ENCODE measurements at places on chromosomes 3 and 15.

GRCh38 chr3:56087451-56088053 is 380.7 kb downstream of the ERC2 start:
- no peak for DNase-seq
- H3K27me3 ChIP-seq: peaks cover 10% of the 10 kb centered on the region
- no peak overlapping the region for H3K27ac ChIP-seq
- no peaks in the 10 kb centered on the region for H3K4me1 ChIP-seq

DNA sequence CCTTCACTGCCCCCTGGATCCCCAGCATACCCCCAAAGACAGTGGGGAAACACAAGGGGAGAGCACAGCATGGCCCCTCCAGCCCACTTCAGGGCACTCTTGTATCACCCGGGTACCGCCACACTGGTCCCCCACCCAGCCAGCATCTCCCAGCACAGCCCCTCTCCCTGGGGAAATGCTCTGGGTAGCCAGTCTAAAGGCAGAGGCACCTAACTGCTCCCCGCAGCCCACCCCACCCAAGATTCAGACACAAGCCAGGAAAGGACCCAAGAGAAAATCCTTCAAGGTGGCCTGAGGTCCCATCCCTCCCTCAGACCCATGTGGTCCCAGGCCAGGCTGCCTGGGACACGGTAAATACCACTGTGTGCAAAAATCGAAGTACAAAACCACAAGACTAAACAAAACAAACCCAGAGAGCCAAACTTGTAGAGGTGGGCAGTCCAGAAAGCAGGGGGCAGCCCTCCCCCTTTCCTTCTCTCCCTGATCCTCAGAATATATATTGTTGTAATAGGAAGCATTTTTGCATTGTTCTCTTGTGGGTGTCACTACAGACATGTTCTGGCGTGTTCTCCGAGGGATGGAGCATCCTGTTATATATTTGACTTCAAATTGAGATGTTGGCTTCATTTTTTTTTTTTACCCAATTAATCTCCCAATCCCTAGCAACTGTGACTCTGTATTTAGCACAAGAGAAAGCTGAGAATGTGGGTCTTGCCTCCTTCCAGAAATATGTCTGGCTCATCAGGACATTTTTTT is 51.7 kb downstream of the GRIP2 start:
- H3K27ac ChIP-seq: peak overlapping the region; percentile 43
- H3K27me3 ChIP-seq: no peaks in the 10 kb centered on the region
- no peak overlapping the region for H3K4me3 ChIP-seq
- peaks cover 8% of the 10 kb centered on the region for H3K36me3 ChIP-seq

DNA sequence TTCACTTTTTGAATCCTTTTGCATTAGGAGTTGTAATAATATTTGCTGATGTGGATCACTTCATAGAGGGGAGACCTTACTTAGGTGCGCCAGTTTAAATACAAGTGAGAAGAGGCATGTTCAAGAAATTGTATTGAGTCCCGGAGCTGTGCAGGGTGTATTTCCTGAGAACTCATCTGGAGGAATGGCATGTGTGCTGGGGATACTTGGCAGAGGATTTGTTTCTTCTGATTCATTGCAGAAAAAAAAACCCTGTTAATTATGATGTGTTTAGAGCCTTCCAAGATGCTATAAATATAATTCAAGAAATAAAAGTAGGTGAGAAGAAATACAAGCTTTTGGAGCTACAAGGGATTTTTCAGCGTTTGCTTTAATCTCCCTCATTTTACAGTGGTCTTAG is 97.6 kb downstream of the TPRG1 start:
- no peaks in the 10 kb centered on the region for H3K36me3 ChIP-seq
- no peak overlapping the region for H3K4me3 ChIP-seq
- H3K27ac ChIP-seq: no peak overlapping the region

DNA sequence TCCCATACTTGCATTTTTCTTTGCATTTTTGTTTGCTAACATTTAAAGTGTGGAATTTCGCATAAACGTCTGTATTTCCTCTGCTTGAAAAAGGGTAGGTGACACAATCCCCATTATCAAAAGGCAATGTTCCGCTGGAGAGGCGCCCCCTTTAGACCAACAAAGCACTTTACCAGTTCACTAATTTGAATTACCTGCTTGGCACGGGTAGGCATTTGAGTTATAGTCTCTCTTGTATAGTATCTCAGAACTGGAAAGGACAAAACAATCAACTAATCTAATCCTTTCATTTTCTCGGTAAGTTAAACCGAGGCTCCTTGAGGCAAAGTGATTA is 775 bp upstream of the CCDC39 start:
- peak; percentile 41 for DNase-seq
- H3K36me3 ChIP-seq: no peaks in the 10 kb centered on the region
- H3K4me1 ChIP-seq: peaks cover 14% of the 10 kb centered on the region
- peaks cover 33% of the 10 kb centered on the region for H3K27me3 ChIP-seq

GRCh38 chr3:131193641-131194238 is 167.1 kb downstream of the NEK11 start:
- no peak for DNase-seq
- H3K27ac ChIP-seq: no peak overlapping the region
- no peaks in the 10 kb centered on the region for H3K27me3 ChIP-seq
- no peaks in the 10 kb centered on the region for H3K36me3 ChIP-seq
- H3K4me3 ChIP-seq: no peak overlapping the region

GRCh38 chr3:54321520-54321919 is 199.2 kb downstream of the CACNA2D3 start:
- H3K4me3 ChIP-seq: no peak overlapping the region
- no peak overlapping the region for H3K27ac ChIP-seq
- peaks cover 5% of the 10 kb centered on the region for H3K27me3 ChIP-seq
- no peak for DNase-seq
- H3K36me3 ChIP-seq: no peaks in the 10 kb centered on the region

- no peak overlapping the region for H3K4me3 ChIP-seq
- no peak for DNase-seq
- H3K27ac ChIP-seq: peak overlapping the region; percentile 33
- H3K4me1 ChIP-seq: peaks cover 38% of the 10 kb centered on the region
Measured at GRCh38 chr3:73046195-73046594, 15.3 kb upstream of the EBLN2 start.

GRCh38 chr3:120033596-120033995 is 60.7 kb downstream of the GSK3B start:
- no peak overlapping the region for H3K27ac ChIP-seq
- H3K4me3 ChIP-seq: no peak overlapping the region
- H3K4me1 ChIP-seq: peaks cover 17% of the 10 kb centered on the region
- H3K27me3 ChIP-seq: no peaks in the 10 kb centered on the region
- H3K36me3 ChIP-seq: peaks cover 2% of the 10 kb centered on the region

DNA sequence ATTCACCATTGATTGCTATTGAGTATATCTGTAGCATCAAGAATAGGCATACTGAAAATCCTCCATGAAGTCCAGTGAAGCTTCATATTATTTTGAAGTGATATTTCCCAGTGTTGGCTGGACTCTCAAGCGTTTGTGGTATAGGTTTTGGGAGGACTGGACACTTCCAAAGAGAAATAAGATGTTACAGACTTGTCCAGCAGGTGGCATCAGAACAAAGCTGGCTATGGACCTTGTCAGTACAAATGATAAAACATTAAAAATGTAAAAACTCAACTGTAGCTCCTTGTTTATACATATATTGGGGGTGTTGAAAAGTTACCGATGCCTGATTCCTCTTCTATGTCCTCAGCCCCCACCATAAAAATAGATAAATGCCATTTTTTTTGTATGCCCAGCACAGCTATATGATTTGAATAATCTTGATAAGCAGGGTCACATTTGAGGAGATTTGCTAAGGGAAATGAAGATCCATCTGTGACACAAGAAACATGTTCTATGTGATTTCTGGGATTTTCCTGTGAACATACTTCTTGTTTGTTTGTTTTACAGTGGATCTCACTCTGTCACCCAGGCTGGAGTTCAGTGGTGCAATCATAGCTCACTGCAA is 54.5 kb upstream of the GOLGA6B start:
- no peak for DNase-seq
- H3K4me1 ChIP-seq: no peaks in the 10 kb centered on the region
- H3K27ac ChIP-seq: no peak overlapping the region
- no peaks in the 10 kb centered on the region for H3K36me3 ChIP-seq
- H3K27me3 ChIP-seq: no peaks in the 10 kb centered on the region
- no peak overlapping the region for H3K4me3 ChIP-seq

DNA sequence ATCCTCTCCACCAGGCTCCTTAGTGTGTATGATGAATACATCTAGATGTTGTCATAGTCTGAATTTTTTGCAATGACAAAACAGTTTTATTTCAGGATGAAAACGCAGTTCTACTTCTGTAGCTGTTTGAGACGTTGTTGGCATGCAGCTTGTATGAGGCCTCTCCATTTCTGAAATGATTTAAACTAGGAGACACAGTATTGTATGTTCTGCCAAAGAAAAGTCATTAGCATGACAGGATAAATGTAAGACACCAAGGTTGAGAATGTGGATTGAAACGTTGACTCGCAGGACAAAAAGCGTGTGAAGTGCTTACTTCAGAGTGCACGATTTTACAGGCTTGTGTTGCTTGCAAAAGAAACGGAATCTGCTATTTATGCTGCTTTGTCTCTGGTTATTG is 35.3 kb downstream of the ABHD17C start:
- H3K27me3 ChIP-seq: no peaks in the 10 kb centered on the region
- no peak for DNase-seq
- no peaks in the 10 kb centered on the region for H3K36me3 ChIP-seq
- no peak overlapping the region for H3K4me3 ChIP-seq

DNA sequence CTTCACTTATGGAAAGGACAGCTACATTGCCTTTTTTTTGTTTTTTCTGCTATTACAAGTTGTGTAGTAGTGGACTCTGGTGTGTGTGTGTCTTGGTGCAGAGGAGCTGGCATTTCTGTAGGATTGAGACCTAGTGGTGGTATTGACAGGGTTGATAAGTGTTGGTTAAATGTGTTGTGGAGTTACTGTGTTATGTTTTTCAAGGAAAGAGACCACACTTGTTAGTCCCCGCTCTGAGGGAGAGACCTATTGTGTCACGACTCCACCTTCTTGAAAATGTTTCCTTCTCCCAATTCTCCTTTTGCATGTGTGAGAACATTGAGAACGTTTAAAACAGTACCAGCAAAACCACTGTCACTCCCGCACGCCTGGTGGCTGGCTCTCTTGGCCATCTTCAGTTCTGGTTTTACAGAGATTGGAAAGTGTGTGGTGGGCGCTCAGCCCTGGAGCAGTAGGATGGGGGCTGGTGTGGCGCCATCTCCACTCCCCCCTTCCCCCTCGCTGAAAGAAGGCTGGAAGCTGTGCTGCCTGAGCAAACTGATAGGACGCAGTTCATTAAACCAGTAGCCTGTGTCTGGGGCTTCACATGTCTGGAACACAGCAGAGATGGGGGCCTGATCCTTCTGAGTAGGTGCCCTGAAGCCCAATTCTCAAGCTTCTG is 5.5 kb downstream of the KLF13 start:
- peak overlapping the region; percentile 95 for H3K27ac ChIP-seq
- H3K27me3 ChIP-seq: no peaks in the 10 kb centered on the region
- H3K36me3 ChIP-seq: peaks cover 5% of the 10 kb centered on the region

GRCh38 chr15:80775338-80775737 is 3.8 kb upstream of the CEMIP start:
- peaks cover 9% of the 10 kb centered on the region for H3K27me3 ChIP-seq
- H3K4me1 ChIP-seq: peaks cover 7% of the 10 kb centered on the region
- no peaks in the 10 kb centered on the region for H3K36me3 ChIP-seq
- H3K27ac ChIP-seq: no peak overlapping the region
- H3K4me3 ChIP-seq: no peak overlapping the region
- DNase-seq: no peak

GRCh38 chr3:149424918-149425317 is 47.5 kb upstream of the TM4SF1 start:
- H3K36me3 ChIP-seq: no peaks in the 10 kb centered on the region
- H3K4me1 ChIP-seq: no peaks in the 10 kb centered on the region
- no peak overlapping the region for H3K4me3 ChIP-seq
- peaks cover 3% of the 10 kb centered on the region for H3K27me3 ChIP-seq
- DNase-seq: no peak

DNA sequence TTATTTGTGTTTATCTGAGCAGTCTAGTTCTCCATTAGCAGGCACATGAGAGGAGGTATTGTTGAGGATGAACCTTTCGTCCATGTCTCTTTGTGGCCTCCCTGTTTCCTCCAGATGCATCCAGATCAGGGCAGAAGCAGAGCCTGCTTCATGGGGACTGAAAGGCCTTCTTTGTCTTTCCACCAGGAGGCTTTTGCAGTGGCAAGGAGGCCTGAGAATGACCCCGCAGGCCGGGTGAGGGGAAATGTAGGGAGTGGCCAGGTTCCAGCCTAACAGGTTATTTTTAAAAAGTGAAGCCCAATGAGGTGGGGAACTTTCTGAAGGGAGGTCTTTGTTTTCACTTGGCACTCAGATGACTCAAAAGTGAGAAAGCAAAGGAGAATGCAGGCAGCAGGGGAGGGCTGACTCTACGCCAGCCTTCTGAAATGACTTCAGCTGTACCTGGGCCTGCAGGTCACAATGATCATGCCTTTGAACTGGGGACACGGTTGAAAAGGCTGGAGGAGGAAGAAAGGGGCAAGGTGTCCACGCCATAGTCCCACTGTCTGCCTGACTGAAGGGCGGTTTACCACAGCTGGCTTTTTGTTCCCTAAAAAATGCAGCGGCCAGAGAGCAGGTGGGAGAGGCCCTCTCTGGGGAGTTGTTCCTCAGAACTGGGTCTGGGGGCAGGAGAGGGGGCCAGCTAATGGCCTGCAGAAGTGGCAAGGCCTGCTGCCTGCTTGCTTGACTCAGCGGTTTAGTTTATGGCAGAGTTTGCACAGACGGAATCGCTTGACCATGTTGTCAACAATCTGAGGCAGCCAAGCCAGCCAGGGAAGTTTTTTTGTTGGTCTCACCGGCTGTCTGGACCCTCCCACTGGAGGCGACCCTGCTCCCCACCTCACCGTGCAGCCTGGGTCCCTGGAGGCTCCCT is 28.7 kb downstream of the CMTM7 start:
- H3K27me3 ChIP-seq: no peaks in the 10 kb centered on the region
- H3K4me1 ChIP-seq: peaks cover 100% of the 10 kb centered on the region
- peak overlapping the region; percentile 97 for H3K27ac ChIP-seq
- peaks cover 2% of the 10 kb centered on the region for H3K36me3 ChIP-seq

GRCh38 chr3:99981138-99981537 is 133.2 kb downstream of the FILIP1L start:
- DNase-seq: no peak
- no peaks in the 10 kb centered on the region for H3K4me1 ChIP-seq
- H3K27ac ChIP-seq: no peak overlapping the region
- H3K36me3 ChIP-seq: peaks cover 3% of the 10 kb centered on the region

- no peak overlapping the region for H3K4me3 ChIP-seq
- peak overlapping the region; percentile 54 for H3K27ac ChIP-seq
- H3K27me3 ChIP-seq: no peaks in the 10 kb centered on the region
Measured at GRCh38 chr3:30289324-30289723, 317.1 kb upstream of the TGFBR2 start.

- H3K27me3 ChIP-seq: peaks cover 10% of the 10 kb centered on the region
- no peak for DNase-seq
- H3K4me3 ChIP-seq: no peak overlapping the region
- H3K4me1 ChIP-seq: no peaks in the 10 kb centered on the region
- no peak overlapping the region for H3K27ac ChIP-seq
- no peaks in the 10 kb centered on the region for H3K36me3 ChIP-seq
Measured at GRCh38 chr15:62647202-62647842, 395.2 kb upstream of the TPM1 start.

DNA sequence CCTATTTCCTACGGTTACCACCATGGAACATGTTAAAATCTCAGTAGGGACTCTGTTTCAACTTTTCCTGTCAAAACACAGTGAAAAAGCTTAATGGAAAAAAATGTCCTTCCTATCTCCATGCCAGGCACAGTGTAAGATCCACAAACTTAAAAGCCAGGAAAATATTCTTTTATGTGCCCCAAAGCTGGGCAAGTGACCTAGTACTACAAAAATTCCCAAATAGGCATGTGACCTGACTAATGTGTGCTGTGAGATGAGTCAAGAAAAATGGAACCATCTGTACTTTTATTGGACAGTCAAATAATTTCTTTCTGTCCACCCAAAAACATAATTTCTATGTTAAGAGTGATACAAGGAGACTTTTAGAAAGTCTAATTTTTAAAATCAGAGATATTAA is 406.0 kb downstream of the ZBTB20 start:
- peaks cover 18% of the 10 kb centered on the region for H3K36me3 ChIP-seq
- H3K27me3 ChIP-seq: no peaks in the 10 kb centered on the region
- H3K4me1 ChIP-seq: peaks cover 5% of the 10 kb centered on the region
- no peak overlapping the region for H3K27ac ChIP-seq
- H3K4me3 ChIP-seq: no peak overlapping the region
- no peak for DNase-seq

Data from naive thymus-derived CD8-positive, alpha-beta T cell (primary cell).